Stomach (tissue), 19 donors: ENCODE measurements at places on chromosomes 4 and X. TPM values are rescaled to one million over a fixed set of nuclear protein-coding genes. Genes with fewer than 3 reads are reported as not detected.

Gene FDCSP
- polyA plus RNA-seq = 46.5 TPM

Gene ADAD1
- polyA plus RNA-seq = not detected

Gene SERPINA7
- polyA plus RNA-seq = not detected

Gene MAGED4B
- 18.3 TPM for polyA plus RNA-seq

Gene PDGFC
- polyA plus RNA-seq = 5.1 TPM

Gene FGB
- 0.31 TPM for polyA plus RNA-seq

Gene TMPRSS11A
- polyA plus RNA-seq = 17.5 TPM

Gene TMEM47
- 5.2 TPM for polyA plus RNA-seq

Gene AKAP17A
- 13.3 TPM for polyA plus RNA-seq

Gene TCEAL5
- 0.43 TPM for polyA plus RNA-seq

Gene PPARGC1A
- polyA plus RNA-seq = 3.2 TPM

Gene RHOH
- polyA plus RNA-seq = 5.4 TPM

Gene TCEAL2
- 21.0 TPM for polyA plus RNA-seq

Gene CXCL6
- polyA plus RNA-seq = 1.2 TPM

Gene RBM46
- not detected for polyA plus RNA-seq

Gene APLN
- 0.30 TPM for polyA plus RNA-seq

Gene MAGEC1
- not detected for polyA plus RNA-seq

Gene F8A1
- 18.0 TPM for polyA plus RNA-seq

Gene GABRA4
- polyA plus RNA-seq = not detected

Gene PPP1R2C
- polyA plus RNA-seq = not detected

Gene MBNL3
- 3.4 TPM for polyA plus RNA-seq

Gene EDNRA
- 1.6 TPM for polyA plus RNA-seq

Gene SSX3
- polyA plus RNA-seq = not detected

Gene DMRTC1
- not detected for polyA plus RNA-seq

Gene PORCN
- 6.7 TPM for polyA plus RNA-seq

Gene MOB1B
- 4.3 TPM for polyA plus RNA-seq

Gene PAGE5
- polyA plus RNA-seq = not detected
